ENCODE measurements at places on chromosomes 7 and 10.

GRCh38 chr10:72258617-72259016 is 15.1 kb upstream of the DDIT4 start:
- DNase-seq, result no peak

- DNase-seq, result no peak
Observed at GRCh38 chr7:47282790-47283496, 299.0 kb downstream of the TNS3 start.

DNA sequence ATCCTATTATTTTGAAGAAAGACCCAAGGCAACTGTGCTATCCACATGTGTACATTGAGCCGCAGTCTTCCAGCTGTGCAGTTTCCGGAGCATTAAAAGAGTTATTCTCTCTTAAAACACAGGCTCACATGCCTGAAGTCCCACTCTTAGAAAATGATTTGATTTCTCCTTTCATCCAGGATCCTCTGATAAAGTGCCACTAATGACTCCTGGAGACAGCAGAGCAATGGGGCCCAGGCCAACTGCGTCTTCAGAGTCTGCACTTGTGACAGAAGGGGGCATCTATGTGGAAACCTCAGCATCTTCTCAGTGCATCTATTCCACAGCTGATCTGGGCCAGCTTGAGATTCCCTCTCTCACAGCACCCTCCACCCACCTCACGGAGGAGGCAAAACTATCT is 482.1 kb upstream of the AKR1E2 start:
- no peak for DNase-seq

- DNase-seq, result no peak
Observed at GRCh38 chr10:128265596-128265995, 139.4 kb upstream of the MKI67 start.

DNA sequence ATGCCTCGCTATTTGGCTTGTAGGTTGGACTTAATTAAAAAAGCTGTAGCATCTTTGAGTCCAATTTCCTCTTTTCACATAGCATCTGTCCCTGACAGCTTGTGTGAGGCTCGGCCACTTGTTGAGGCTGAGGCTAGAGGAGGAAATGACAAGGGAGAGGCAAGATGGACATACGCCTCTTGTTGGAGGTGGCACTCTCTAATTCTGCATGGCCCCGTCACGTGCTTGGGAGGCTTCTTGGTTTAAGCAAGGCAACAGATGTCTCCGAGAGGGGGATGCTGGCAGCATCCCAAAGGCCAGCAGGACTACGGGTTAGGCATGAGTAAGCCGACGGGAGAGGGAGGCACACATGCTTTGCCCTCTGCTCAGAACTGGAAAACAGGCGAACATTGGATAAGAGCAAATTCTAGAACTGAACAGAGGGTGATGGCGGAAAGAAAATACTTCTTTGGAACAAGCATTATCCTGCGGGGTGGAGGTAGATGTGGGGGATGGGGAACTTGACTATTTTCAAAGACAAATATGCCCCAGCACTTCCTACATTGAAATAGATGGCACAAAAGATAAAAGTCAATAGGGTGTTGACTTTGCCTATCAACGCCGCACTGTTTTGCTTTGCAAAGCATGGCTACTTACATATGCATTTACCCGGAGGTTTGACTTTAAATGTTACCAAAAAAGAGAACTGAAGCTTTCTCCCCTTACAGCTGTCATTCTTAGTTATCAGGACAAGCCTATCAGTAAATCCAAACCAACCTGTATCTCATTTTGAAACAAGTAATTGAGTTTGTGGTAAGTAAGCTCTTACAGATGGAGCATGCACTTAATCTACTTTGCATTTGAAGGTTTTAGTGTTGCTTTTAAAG is 94.8 kb downstream of the CHN2 start:
- no peak for DNase-seq
